Globus pallidus (tissue), 1 donor: ENCODE measurements at places on chromosomes 12 and 14.

DNA sequence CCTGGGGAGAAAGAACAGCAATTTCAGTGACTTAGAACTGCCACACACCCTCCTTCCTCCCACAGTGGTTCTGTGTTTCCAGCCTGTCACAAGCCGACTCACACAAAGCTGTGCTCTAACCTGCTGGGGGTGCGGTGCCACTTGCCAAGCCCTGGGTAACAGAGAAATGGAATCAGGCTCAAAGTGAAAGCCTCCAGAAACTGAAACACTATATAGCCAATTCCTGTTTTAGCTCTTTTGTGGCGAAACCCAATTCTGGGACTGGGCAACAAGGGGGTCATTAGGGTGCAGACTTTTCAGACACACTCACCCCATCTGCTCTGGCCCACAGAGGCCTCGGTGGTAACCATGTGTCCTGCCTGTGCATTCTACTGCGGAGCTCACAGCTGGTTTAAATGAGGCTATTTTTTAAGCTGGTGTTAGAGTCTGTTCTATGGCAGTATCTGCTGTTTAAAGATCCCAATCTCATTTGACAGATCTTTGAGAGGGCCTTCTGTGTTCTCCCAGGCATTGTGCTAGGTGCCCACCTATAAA is 15.2 kb upstream of the ACTR6 start:
- no peak for DNase-seq

DNA sequence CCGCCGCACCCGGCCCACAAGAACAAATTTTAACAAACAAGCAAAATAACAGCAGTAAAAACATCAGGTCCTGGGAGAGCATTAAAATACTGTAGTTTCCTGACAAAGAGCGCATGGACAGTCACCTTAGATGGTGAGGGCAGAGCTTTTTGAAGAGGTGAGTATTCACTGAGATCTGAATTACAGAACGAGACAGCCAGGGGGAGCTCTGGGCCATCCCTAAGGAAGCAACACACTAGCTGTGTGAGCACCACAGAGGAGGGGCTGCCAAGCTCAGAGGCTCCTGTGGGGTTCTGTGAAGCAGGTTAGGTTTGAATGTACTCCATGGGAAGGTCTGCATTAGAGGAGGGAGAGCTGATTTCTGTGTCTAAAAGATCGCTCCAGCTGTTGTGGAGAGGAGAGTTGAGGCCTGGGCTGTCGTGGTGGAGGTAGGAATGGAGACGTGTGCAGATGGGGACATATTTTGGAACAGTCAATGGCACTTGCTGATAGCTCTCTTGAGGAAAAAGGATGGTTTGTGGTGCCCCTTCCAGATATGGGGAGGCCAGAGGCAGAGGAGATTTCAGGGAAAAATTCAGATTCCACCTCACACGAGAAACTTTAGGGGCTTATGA is 72.9 kb downstream of the TRAFD1 start:
- peak; percentile 62 for DNase-seq

GRCh38 chr14:87149583-87150354 is 843.2 kb downstream of the GALC start:
- no peak for DNase-seq

DNA sequence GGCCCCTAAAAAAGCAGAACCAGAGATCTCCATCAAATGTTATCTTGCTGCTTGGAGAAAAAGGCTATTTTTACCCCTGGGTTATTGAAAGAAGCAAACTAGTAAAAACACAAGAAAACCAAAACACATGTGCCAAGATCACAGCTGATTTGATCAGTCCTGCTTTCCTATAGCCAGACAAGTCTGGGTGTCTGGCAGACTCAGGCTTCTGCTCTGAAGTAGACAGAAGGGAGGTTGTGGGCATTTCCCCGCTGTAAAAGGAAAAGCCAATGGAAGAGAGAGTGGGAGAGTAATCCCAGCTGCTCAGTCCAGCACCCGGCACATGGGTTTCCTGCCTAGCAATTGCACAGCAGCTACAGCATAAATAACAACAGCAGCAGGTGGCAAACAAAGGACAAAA is 177.9 kb downstream of the PHLDA1 start:
- DNase-seq, result no peak

DNA sequence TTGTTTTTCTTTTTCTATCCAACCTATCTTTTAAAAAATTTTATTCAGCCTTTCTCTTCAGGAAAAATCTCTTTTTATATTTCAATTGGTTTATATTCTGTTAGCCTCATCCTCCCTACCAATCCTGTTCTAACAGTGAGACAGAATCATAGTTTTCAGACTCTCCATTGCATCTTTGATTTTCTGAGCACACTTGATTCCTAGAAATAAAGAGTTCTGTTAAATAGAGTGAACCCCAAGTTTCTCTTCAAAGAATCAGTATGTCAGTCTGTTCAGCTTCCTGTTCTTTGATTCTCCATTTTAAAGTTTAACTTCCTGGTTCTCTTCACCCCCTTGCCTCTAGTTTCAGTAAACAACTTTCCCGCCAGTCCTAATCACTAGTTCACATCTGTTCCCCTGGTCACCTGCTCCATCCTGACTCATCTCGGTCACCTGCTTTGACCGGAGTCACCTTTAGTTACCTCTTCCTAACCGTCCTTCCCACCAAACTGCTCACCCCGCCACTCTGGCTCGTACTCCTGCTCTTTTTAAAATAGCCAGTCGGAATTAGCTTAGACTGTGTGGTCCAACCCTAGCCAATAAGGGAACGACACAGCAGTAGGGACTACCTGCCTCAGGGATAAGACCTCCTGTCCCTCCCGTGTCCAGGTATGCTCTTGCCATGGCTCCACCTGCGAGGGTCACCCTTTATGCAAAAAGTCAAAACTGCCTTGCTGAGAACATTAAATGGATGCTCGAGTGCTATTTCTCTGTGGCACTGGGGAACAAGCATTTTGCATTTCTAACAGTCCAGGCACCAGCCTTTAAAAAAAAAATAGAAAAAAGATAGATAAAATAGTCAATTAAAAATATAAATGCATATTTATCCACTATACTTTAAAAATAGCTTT is 48.4 kb downstream of the DDX51 start:
- no peak for DNase-seq

- DNase-seq, result no peak
These were observed 9.5 kb downstream of the TMEM132C start for GRCh38 chr12:128276471-128276870.

- DNase-seq, result no peak
These were observed 7.3 kb downstream of the KRT79 start for GRCh38 chr12:52826611-52827498.

- peak; percentile 11 for DNase-seq
These were observed 387.9 kb downstream of the DAD1 start for GRCh38 chr14:22200977-22201605.

- DNase-seq, result no peak
These were observed 371.3 kb downstream of the TMEM121 start for GRCh38 chr14:105897725-105898113.

DNA sequence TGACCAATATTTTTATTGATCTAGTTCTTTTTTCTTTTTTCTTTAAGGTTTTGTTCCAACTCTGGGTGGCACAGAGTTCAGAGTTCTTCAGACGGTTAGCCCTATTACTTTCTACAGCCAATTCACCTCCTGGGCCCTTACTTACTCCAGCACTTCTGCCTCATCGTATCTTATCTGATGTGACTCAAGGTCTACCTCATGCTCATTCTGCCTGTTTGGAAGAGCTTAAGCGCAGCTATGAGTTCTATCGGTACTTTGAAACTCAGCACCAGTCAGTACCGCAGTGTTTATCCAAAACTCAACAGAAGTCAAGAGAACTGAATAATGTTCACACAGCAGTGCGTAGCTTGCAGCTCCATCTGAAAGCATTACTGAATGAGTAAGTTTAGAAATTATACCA is 64.7 kb downstream of the VEZT start:
- no peak for DNase-seq

DNA sequence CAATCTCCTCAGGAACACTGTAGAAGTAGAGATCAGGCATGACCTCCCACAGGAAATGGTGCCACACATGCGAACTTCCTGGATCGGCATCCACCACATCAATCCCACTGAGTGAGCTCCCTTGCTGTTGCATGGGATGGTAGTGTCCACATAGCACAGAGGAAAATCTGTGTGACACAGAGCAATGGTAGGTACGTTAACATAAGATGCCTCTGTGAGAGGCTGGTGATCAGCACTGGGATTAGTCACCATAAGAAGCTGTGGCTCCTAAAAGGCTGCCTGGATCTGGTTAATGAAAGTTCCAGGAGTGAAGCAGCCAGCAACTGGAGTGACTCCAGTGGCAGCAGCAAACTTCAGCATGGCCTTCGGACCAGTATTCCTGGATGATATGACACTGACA is 21.8 kb downstream of the WDHD1 start:
- DNase-seq, result no peak

DNA sequence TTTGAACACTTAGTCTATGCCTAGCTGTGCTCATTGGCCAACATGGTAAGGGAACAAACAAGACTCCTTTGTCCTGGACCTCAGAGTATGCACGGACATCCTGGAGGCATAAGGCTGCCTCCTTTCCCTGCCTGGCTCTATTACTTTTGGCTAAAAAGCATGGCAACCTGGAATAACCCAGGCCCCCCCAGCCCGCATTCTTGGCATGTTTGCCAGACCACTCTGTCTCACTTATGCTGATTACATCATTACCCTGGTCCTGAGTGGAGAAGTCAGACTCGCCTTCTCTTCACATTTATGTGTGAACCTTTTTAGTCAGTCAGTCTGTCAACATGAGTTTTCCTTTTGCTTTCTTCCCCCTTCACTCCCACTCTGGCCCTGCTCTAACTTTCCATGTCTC is 58.0 kb upstream of the ELK3 start:
- DNase-seq, result no peak

DNA sequence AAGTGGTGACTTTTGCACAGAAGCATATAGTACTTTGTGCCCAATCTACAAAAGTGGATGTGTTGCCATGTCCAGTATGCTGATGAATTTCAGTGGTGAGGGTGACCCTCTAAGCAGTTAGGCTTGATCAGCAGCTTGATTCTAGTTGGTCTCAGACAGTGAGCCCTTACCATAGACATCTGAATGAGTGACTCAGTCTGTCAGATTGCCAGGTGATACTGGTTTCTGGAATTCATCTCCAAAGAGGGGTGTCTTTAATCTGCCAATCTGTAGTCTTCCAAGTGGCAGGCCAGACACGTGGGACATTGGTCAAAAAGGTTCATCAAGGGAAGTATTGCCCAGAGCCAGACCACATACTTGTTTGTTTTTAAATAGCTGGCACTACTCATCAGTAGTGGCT is 187.4 kb upstream of the SLC16A7 start:
- no peak for DNase-seq
